ENCODE measurements at places on chromosomes 12 and 14. TPM values are rescaled to one million over a fixed set of nuclear protein-coding genes. Genes with fewer than 3 reads are reported as not detected.

The SYNJ2BP gene
- 12.9 TPM for total RNA-seq

The RFLNA gene
- total RNA-seq, result not detected

The EFS gene
- not detected for total RNA-seq

The CCDC196 gene
- total RNA-seq, result not detected

The LDHB gene
- 1,210 TPM for total RNA-seq

The IFNG-AS1 gene
- 0.71 TPM for total RNA-seq

The CDK2 gene
- 75.4 TPM for total RNA-seq

The AQP2 gene
- total RNA-seq, result not detected

The SLC4A8 gene
- total RNA-seq, result 11.4 TPM

All from activated naive CD4-positive, alpha-beta T cell treated with anti-CD3 and anti-CD28 coated beads, Interleukin-2, amount 10 ng/mL, durations not matched to agents 5 hours and 36 hours (primary cell).